ENCODE measurements at places on chromosomes 6 and 20. TPM values are rescaled to one million over a fixed set of nuclear protein-coding genes. Genes with fewer than 3 reads are reported as not detected.
A peak's percentile ranks its signal among the peaks of the same experiment; 100 is the strongest.

SERAC1 gene
- total RNA-seq, result 7.5 TPM

- H3K27ac ChIP-seq, result no peak overlapping the region
- H3K27me3 ChIP-seq, result no peaks in the 10 kb centered on the region
- no peaks in the 10 kb centered on the region for H3K36me3 ChIP-seq
- DNase-seq, result no peak
- H3K4me3 ChIP-seq, result no peak overlapping the region
- no peaks in the 10 kb centered on the region for H3K4me1 ChIP-seq
Measured at GRCh38 chr6:69816569-69816968, 19.8 kb upstream of the LMBRD1 start.

DNA sequence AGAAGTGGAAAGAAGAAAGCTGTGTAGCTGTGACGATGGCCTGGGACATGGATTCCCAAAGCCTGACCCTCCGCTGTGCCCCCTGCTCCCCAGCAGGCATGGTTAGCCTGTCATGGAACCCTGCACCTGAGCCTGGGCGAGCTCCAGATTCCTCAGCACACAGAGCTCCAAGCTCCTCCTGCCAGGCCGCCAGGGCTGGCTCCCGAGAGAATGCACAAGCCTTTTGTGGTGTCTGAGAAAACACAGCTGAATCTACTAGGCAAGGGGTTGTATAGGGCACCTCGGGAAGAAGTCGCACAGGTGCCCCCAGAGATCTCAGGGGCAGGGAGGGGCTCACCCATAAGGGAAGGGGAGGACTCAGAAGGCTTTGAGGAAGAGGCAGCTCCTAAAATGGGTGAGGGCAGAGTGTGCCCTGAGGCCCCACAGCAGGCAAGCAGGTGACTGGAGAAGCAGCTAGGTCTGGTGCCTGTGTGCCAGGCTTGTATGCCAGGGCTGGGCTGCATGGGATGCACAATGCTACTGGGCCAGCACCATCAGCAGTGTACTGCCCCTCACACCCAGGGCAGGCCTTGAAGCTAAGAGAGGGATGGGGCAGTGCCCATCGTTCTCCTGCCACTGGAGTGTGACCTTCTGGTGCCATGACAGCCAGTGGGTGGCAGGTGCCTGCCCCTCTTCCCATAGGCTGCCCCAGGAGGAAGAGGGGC lies 64.3 kb upstream of the CD93 start:
- no peaks in the 10 kb centered on the region for H3K27me3 ChIP-seq
- no peaks in the 10 kb centered on the region for H3K36me3 ChIP-seq
- H3K4me3 ChIP-seq, result no peak overlapping the region
- H3K27ac ChIP-seq, result no peak overlapping the region
- DNase-seq, result no peak

DNA sequence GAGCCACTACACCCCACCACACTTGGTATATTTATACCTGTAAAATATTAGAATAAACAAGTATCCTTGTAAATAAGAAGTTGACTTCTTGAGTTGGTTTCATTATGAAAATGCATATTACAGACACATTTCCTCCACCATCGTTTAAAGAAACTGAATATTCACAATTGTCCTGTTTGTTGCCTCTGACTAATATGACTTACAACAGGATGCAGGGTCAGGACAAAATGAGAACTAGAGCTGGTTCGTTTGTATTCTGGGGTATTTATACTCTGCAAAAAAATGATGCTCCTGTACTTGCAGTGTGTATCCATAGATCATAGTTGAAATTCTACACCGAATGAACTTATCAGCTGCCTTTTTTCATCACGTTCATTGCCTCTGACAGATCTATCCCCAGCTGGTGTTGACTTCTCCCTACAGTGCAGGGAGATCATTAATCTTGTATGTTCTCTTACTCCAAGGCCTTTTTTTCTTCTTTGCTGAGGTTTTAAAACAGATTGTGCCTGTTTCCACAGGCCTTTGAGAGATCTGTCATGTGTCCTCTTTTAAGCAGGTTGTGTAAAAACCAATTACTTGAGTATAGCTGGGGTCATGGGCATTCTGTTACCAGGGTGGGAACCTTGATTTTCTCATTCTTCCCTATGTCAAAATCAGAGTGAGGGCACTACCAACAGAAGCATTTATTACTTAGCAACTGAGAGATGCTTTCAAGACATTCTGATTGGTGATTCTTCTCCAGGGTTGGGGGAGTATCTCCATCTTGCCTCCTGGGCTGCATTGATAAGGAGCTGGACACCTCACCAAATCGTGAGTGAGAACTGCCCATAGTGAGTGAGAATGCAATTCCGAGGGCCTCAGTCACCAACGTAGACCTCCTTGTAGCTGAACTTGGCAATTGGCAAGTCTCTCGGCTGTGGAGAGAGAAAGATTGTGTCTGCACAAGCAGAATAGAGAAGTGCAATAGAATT lies 78.8 kb upstream of the CD83 start:
- no peak for DNase-seq
- peaks cover 7% of the 10 kb centered on the region for H3K4me1 ChIP-seq
- no peak overlapping the region for H3K27ac ChIP-seq
- no peak overlapping the region for H3K4me3 ChIP-seq
- H3K27me3 ChIP-seq, result no peaks in the 10 kb centered on the region
- no peaks in the 10 kb centered on the region for H3K36me3 ChIP-seq

- peak overlapping the region; percentile 47 for H3K27ac ChIP-seq
- peaks cover 6% of the 10 kb centered on the region for H3K4me1 ChIP-seq
- H3K36me3 ChIP-seq, result no peaks in the 10 kb centered on the region
- H3K27me3 ChIP-seq, result no peaks in the 10 kb centered on the region
Measured at GRCh38 chr6:168583821-168584220, 142.8 kb downstream of the SMOC2 start.

GRCh38 chr6:106922626-106923025 lies 51.9 kb downstream of the CD24 start:
- no peak for DNase-seq
- no peaks in the 10 kb centered on the region for H3K4me1 ChIP-seq
- no peaks in the 10 kb centered on the region for H3K27me3 ChIP-seq

DNA sequence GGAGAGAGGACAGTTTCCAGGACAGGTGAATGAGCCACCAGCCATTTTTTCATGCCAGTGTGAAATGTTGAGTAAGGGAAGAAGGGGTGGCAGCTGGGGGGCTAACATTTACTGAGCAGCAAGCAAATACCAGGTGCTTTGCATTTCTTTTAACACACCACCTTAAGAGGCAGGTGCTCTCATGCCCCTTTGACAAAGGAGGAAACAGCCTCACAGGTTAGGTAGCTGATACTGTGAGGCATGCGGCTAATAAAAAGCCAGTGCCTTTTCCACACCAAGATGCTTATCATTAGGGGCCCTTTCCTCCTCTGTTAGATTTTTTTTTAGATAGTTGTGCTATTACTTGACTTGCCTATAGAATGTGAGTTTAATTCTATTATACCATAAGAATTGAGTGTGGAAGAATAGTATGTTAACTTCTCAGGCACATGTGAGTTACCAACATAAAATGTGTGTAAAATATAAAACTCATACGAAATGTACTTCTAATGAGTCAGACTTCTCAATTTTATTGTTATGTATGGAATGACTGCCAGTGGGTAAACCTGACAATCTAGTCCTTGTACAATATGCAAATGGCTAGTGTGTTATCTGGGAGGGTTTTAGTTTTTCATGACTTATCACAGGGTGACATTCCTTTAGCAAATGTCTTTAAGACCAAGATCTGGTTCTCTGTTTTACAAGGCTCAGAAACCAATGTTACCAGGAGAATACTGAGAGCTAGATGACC lies 260.0 kb downstream of the TMEM242 start:
- H3K36me3 ChIP-seq, result no peaks in the 10 kb centered on the region
- H3K27ac ChIP-seq, result no peak overlapping the region
- no peak overlapping the region for H3K4me3 ChIP-seq
- H3K4me1 ChIP-seq, result peaks cover 30% of the 10 kb centered on the region
- no peak for DNase-seq
- no peaks in the 10 kb centered on the region for H3K27me3 ChIP-seq

Measured in upper lobe of right lung (tissue), 1 donor.